ENCODE measurements at places on chromosomes 1 and 21.

DNA sequence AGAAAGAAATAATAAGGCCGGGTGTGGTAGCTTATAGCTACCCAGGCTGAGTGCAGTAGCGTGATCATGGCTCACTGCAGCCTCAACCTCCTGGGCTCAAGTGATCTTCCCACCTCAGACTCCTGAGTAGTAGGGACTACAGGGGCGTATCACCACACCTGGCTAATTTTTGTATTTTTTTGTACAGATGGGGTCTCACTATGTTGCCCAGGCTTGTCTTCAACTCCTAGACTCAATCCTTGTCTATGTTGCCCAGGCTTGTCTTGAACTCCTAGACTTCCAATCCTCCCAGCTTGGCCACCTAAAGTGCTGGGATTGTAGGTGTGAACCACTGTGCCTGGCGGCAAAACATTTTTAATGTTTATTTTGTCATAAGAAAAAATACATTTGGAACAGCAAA, 30.5 kb downstream of the MIXL1 start:
- no peak for DNase-seq

DNA sequence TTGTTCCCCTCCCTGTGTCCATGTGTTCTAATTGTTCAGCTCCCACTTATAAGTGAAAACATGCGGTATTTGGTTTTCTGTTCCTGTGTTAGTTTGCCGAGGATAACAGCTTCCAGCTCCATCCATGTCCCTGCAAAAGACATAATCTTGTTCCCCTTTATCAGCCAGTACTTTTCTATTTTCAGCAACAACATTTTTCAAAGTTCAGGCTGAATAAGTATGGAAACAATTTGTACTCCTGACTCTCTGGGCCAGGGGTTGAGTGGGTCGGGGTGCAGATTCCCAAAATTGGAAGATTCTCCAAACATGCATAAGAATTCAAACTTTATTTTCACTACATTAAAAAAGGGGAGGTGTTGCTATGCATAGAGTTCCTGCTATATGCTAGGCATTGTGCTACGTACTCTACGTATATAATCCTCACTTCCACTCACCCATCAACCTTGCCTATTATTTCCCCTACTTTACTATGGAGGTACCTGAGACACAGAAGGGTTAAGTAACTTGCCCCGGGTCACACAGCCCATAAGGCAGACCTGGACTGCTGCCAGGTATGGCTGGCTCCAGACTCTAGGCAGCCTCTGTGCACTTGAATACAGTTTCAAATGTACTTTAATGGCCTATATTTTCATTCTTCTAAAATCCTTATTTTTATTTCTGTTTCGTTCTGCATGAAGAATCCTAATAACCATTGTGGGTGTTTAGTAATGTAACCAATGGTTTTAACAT, 117.1 kb upstream of the C8B start:
- no peak for DNase-seq

- no peak for DNase-seq
Measured at GRCh38 chr21:33496345-33496744, 4.8 kb upstream of the DNAJC28 start.

- DNase-seq: no peak
Measured at GRCh38 chr1:187053876-187054275, 225.1 kb downstream of the PLA2G4A start.

GRCh38 chr1:243455760-243456651, 200.2 kb downstream of the SDCCAG8 start:
- no peak for DNase-seq

DNA sequence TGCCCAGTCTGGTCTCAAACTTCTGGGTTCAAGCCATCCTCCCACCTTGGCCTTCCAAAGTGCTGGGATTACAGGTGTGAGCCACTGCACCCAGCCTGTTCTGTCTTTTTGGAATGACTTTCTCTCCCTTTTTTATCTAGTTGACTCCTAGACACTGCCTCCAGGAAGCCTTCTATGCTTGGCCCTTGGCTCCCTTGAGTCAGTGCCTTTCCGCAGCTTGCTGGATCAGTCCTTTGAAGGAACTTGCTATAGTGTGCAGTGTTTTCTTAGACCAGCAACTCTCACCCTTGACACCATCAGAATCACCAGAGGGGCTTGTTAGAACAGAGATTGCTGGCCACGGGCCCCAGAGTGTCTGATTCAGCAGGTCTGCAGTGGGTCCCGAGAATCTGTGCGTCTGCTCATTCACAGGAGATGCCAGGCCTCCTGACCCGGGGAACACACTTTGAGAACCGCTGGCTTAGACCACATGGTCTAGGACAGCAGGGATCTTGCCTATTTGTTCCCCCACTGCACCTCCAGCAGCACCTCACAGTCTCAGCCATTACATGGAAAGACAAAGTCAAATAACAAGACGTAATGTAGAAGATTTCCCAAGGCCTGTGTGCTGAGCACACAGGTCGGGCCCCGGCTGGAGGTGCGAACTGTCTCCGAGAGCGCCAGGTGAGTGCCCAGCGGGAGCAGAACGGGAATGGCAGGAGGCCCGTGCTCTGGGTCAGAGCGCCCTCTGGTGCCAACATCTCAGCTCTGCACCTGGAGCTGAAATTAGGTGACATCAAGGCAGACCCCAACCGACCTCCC, 27.4 kb upstream of the CTPS1 start:
- DNase-seq: peak; percentile 84

DNA sequence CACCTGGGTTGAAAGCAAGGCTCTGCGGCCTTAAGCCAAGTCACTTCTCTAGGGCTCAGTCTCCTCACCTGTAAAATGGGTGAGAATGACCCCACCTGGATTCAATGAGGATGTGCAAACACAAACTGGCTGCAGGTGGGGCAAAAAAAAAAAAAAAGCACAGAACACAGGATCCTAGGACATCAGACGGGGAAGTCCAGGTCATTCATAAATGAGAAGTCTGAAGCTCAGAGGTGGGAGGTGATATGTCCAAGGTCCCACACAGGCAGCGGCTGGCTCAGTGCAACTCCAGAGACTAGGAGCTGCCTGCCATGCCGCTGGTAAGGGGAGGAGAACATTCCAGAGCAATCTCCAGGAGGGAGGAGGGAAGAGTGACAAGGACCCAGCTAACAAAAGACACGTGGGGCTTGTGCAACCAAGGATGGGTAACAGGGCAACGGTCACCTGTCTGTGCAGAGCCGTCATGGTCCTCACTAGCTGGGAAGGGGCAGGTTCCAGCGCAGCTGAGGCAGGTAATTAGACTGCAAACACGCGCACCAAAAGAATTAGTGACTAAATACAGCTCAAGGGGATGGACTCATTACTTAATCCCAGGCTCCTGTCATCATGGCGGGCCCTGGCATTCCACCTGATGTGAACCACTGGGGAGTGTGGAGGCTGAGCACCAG, 19.5 kb downstream of the IFFO2 start:
- no peak for DNase-seq

- no peak for DNase-seq
Measured at GRCh38 chr1:117622726-117623125, 16.9 kb downstream of the TENT5C start.

DNA sequence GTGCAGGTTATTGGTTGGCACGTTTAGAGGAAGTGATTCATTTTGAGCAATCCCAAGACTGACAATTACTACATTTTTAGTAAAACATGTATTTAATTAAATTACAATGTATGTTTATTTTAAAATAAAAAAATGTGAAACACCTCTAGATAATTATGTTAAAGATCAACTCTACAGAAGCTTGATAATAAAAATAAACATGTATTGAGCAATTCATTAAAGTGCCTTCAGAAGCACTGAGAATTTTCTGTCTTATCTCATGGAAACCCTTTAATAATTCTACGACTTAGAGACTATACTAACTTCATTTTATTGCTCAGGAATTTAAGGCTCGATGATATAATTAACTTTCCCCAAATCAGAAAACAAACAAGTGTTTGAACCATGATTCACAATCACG, 208.0 kb upstream of the BRINP3 start:
- DNase-seq: no peak

DNA sequence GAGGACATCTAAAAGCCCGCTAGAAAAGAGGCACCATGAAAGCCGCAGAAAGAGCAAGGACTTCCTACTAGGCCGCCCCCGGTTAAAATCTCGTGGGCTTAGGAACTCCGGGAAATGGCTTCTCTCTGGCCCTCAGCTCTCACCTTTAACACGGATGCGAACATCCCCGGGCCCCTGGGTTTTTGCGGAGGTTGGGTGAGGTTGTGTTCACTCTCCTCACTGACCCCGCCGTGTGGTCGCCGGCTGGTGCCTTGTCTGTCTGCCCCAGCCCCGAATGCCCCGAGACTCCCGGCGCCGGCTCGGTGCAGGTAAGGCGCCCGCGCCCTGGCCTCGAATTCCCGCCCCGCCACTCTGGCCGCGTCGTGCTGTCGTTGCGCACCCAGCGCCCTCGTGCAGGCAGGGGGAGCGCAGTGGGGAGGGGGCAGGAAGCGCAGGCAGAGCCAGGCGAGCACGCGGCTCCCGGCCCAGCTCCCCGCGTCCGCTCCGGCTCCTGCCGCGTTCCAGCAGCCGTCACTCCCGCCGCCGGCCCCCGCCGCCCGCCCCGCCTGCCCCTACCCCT, at the start of gene SHISAL2A:
TSS of gene SHISAL2A (plus strand) at position 437 of the 559 bp plus-strand sequence. CDS start 326 bp downstream, outside the sequence.
- peak; percentile 76 for DNase-seq

DNA sequence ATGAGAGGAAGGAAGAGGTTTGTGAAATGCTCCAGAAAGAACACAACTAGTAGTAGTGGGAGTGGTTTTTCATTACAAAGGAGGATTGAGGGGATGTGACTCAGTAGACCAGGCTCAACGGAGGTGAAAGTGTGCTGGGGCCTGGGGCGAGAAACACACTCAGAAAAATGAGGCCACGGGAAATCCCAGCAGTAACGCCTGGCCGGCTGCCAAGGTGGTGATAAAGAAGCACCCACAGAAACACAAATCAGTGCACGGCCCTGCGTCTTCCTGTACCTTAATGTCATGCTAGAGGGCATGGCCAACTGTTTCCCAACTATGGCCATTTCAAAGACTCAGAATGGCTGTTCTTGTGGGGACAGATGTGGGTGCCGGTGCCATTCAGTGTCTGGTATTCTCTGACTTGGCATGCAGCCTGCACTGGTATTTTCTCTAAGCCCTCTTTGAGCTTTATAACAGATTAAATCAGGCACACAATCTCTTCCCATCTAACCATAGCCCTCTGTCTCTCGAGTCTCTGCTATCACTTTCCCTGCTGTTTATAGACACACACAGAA, 38.2 kb downstream of the URB2 start:
- no peak for DNase-seq

DNA sequence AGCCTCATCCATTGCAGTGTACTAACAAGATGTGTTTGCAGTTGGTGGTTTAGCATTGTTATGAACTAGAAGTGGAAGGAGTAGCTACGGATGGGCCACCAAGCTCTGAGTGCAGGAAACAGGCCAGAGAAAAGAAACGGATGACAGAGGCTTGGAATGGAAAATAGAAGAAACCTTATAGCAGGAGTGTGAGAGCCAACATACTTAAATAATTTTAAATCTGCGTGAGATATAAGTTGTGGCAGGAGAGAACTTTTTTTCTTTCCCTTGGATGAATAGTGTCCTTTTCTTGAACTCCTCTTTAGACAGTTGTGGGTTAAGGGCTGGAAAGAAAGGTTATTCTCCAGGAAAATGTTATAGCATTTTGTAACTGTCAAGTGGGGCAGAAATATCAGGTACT, 54.2 kb downstream of the RGL1 start:
- no peak for DNase-seq

GRCh38 chr1:234649432-234650081, 39.6 kb upstream of the IRF2BP2 start:
- no peak for DNase-seq

DNA sequence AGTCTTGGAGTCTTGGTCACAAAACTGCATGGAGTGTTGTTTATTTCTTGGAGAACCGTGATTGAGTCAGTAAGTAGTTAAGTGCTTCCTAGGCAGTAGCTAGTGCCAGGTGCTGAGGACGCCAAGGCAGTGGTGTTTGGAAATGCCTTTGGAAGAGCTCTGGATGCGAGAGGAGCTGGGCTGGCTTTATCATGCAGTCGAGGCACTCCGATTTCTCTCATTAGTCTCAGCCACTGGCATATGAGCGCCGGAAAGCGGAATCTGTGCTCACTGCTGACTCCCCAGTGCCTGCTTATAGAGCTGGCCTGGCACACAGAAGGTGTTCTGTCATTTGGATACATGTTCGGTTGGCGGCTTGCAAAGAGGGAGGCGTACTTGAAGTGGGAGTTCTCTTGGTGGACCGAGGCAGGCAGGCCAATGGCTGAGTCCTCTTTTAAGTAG, 3.6 kb downstream of the TENT5C start:
- no peak for DNase-seq

- no peak for DNase-seq
Measured at GRCh38 chr1:193113258-193113991, 8.2 kb upstream of the GLRX2 start.

DNA sequence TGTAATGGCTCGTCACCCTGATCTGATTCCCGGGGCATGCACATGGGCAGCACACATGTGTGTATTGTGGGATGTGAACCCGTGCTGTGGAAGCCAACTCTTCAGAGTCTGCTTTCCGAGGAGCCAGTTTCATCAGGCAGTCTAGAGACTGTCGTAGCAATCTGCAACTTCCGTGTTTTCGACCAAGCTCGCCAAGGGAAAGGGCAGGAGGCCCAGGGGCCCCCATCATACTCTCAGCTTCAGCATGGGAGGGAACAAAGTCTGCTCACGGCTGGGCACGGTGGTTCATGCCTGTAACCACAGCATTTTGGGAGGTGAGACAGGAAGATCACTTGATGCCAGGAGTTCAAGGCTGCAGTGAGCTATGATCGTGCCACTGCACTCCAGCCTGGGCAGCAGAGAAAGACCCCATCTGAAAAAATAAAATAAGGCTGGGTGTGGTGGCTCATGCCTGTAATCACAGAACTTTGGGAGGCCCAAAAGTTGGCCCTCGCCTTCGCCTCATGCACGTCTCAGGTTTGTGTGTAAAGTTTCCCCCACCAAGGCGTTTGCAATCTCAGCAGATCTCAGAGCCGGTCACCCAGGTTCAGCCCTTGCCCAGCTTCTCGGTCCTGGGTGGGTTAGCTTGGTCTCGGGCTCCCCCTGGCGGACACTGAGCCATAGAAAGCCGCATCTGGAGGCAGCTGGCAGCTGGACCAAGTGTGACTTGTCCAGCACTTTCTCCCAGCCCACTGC, 48.5 kb upstream of the SLC25A33 start:
- peak; percentile 91 for DNase-seq

GRCh38 chr1:153362187-153362775, 4.6 kb downstream of the S100A9 start:
- no peak for DNase-seq

DNA sequence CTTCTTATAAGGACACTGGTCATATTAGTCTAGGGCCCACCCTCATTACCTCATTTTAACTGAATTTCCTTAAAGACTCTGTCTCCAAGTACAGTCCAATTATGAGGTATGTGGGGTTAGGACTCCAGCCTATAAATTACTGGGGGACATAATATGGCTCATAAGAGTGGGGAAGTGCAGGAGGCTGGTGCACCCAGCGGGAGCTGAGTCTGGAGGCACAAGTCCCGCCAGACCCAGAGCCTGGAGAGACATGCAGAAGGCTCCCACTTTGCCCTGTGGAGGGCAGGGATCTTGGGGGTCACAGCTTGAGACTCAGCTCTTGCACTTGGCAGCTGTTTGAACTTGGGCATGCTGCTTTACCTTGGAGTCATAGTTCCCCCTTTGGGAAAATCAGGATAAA, 250.4 kb downstream of the RHOU start:
- DNase-seq: no peak
